Stimulated activated CD4-positive, alpha-beta T cell treated with anti-CD3 and anti-CD28 coated beads, Interleukin-15, amount 100 ng/mL, for 48 hours (primary cell): ENCODE measurements at places on chromosomes 5 and 9.

- no peak for DNase-seq
Observed at GRCh38 chr5:110346893-110347358, 379.5 kb downstream of the TMEM232 start.

DNA sequence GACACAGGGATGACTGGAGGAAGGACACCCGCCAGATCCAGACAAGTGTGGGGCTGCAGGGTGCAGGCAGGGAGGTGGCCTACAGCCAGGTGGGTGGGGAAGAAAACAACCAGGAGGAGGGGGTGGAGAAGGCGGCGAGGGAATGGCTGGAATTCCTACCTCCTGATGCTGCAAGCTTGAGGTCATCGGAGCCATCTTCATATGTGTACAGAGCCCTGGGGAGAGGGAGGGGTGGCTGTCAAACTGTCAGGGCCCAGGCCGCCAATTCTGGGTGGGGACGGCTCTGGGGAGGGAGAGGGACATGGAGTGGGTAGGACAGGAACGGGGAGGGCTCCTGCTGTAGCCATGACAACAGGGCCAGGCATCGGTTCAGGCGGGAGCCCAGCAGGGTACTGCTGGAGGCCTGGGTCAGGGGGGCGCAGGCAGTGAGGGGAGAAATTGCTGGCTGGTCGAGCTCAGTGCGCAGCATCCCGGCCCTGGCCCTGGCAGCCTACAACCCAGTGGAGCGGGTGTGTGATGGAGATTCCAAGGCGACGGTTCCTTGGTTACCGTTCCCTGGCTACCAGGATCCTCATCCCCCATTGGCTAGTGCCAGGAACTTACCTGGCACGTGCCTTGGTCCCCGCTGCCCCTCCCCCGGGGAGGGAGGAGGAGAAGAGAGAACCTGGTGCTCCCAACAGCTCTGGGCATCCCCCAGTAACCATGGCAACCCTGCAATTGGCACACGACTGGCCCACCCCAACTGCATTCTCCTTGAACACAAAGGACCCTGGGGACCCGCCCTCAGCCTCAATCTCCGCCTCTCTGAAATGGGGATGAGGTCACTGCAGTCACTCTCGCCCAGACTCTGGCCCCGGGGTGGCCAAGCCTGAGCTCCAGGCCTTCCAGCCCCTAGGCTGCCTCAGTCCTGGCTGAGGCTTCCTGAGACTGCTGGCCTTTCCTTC is 4.5 kb downstream of the DBN1 start:
- DNase-seq, result no peak

DNA sequence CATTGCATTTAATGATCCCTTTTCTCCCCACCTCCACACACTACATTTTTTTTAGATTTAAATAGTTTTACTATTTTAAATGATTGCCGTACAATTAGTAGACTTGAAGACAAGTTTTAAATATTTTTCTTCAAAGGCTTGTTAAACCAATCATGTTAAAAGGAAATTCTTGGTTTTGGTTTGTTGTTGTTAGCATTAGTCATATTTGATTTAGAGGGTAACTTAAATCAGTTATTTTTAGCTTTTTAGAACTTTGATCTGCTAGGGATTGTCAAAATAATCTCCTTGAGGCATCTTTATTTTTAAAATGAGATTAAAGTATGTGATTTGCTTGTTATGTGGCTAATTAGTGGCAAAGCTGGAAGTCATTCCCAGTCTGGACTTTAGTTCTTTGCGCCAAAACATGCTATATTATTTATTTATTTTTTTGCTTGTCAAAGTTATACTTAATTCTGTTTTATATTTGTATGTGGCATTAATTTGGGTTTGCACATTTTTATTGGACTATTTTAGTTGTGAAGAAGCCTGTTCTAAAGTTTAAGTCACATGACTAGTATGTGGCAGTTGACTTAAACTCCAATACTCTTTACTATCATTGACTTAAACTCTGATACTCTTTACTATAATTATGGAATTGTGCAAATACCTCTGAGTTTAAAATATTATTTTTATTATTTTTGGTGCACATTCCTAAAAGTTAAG is 14.7 kb downstream of the ITGA1 start:
- no peak for DNase-seq

DNA sequence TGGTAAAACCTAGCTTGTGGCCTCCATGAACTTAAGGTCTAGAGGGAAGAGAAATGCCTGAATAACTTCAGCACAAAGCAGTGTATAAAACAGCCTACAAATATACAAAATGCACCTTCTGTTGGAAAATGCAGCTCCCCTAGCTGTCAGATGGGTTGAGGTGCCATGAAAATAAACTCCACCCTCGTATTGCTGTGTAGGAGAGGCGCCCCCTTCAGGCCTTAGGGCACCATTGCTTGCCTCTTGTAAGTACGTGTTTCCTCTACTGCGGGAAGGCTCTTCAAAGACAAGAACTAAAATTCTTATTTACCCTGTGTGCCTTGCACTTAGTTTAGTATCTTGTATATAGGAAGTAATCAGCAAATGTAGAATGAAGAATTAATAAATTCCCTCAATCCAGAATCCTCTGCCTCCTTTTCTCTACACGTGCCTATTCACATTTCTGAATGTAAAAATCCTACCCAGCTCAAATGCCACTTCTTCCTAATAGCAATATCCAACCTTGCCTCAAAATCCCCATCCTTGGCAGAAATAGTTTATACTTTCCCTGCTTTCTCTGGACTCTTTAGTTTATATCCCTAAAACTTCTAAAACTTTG is 393.7 kb upstream of the PDE4D start:
- no peak for DNase-seq

GRCh38 chr5:168114444-168115017 is 176.9 kb upstream of the WWC1 start:
- DNase-seq, result peak; percentile 57

GRCh38 chr5:16492398-16493140 is 27.0 kb upstream of the ZNF622 start:
- DNase-seq, result no peak

- DNase-seq, result no peak
Observed at GRCh38 chr9:22049411-22049810, 40.3 kb upstream of the CDKN2B start.

DNA sequence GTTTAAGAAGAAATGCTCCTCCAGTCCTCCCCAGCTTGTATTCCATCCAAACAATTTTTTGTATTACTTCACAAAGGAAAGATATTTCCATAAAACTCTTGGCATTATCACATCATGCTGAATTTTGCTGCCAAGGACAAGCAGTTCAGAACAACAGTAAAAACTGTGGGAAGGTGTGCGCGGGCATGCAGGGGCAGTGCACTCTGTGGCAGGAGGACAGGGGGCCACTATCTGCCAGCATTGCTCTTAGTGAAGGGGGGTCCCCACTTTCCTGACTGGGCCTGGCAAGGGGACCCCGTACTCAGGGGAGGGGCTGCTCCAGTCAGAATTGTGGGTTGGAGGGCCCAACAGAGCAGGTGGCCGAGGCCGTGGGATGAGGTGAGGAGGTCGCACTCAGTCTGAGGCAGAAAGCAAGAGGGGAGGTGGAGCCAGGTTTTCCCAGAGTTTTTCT is 32.8 kb downstream of the ANGPTL2 start:
- DNase-seq, result no peak

- DNase-seq, result no peak
Observed at GRCh38 chr5:159917994-159918393, 1.7 kb downstream of the ADRA1B start.

- DNase-seq, result no peak
Observed at GRCh38 chr9:127050591-127051001, 71.8 kb downstream of the ANGPTL2 start.

DNA sequence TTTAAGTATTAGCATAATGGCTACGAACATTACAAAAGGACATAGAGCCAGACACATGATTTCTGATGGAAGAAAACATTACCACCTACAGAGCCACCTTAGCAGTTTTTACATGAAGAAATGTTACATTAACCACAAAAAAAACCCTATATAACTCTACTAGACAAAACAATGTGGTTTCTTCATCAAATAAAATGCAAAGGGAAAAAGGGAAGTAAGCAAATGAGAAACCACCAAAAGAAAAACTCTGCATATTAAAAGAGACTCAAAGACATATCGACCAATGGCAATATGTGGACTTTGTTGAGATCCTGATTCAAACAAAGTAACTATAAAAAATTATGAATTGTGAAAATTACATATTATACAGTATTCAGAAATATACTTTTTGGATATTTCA is 132.7 kb downstream of the TSSK1B start:
- DNase-seq, result no peak

DNA sequence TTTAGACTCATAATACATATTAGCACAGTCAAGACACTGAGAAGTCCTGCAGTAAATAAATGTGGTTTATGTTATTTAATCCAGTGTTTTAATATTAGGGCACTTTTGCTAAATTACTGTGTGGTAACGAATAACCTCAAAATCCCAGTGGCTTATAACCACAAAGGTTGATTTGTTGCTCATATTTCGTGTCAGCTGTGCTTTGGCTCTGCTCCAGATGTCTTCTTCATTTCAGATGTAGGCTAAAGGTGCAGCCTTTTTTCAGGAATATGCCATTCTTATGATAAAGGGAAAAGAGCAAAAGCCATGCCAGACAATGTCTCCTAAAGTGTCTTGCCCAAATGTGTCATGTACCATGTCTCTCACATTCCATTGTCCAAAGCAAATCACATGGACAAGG is 144.8 kb downstream of the BRINP1 start:
- no peak for DNase-seq

DNA sequence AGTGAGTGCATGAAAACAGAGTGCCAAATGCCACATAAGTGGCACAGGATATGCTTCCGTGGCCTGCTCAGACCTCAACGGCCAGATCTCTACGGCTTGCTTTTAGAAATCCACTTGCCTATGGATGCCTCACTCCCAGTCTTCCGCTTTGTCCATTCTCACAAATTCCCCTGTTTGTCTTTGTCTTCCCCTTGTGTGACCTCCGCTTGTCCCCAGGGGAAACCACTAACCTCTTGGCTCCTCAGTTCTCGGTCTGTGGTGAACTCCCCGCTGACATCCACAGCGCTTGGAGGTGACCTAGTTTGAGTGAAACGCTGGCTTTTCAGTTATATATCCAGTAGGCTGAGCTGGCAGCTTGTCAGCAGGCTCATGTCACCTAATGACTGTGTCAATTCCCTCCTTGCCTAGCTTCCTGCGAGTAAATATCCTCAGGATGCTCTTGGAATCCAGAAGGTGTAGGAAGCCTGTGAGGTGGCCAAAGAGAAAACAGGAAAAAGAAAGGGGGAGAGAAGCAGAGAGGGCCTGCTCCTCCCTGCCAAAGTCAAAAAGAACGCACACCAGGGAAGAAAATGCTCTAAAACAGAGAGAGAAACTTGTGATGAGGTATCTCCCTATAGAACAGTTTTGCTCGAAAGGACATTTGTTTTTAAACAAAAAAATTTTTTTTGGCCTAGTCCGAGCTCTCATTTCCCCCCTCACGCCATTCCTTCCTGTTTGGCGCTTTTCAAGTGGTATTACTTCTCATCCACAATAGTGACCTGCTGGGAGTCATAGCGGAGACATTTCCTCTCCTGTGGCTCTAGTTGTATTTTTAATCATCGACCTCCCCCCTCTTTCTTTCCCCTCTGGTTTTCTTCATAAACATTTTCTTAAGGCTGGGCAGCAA is 101.6 kb upstream of the SPRY4 start:
- peak; percentile 20 for DNase-seq

DNA sequence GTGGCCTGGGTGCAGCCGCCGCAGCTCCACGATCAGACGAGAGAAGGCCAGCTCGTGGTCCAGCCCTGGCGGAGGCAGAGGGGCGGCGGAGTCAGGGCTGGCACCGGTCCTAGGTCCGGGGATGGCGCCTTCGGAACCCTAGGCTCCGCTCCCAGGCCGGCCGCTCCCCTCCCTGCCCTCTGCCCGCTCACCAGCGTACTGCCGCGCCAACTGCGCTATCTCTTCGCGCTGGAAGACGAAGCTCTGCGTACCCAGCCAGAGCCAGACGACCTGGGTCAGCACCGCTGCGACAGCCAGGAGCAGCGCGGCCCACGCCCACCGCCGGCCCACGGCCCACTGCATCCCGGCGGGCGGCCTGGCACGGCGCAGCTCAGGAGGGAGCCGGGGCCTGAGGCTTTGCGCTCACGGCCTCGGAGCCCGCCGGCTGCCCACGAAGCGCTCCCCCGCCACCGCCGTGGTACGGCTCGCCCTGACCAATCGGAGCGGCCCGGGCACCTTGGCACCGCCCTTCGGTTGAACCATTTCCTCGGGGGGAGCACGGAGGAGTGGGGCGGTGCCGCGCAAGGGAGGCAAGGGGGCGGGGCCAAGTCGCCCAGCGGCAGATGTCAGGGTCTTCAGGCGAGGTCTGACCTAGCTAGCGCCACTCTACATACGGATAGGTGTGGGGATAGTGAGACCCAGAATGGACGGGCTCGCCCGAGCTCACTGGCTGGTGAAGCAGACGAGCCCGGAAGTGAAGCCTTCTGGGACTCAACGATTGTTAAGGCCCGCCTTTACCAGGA is at the start of gene SIGMAR1:
TSS of gene SIGMAR1 (minus strand) at position 432 of the 782 bp plus-strand sequence. CDS start at position 342, 90 bp downstream.
- peak; percentile 91 for DNase-seq

DNA sequence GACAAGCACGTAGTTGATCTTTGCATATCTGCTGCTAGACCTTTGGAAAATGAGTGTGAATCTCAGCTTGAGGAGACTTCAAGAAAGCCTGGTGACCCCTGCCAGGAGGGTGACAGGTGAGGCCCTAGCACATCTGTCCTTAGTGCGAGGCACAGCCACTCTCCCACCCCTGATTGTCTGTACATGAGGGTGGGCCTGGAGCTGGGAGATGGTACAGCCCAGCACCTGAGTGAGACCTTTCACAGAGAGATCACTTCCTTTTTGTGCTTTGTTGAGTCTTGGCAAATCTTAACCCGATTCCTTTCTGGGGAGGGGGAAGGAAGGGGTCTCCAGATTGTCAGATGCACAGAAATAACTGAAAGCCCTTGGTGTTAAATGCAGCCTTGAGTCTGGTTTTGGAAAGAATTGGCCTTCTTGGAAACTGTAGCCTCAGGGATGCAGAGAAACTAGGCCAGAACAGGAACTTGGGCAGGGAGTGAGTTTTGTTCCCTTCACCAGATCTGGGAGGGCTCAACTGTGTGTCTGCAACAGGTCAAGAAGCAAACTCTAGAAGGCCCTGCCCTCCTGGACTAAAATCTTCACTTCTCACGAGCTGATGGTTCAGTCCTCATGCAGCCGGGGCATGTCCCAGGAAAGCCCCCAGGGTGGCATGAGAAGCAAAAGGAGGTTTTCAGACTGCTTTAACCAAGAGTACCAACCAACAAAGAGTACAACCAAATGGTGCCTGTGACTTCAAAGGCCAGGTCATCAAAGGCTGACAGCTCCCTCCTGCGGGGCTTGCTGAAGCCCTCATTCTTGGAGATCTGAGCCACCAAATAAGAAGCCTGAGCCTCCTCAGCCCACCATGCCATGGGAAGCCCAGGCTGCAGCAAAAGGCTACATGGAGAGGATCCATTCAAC is 20.8 kb upstream of the SEMA4D start:
- no peak for DNase-seq

DNA sequence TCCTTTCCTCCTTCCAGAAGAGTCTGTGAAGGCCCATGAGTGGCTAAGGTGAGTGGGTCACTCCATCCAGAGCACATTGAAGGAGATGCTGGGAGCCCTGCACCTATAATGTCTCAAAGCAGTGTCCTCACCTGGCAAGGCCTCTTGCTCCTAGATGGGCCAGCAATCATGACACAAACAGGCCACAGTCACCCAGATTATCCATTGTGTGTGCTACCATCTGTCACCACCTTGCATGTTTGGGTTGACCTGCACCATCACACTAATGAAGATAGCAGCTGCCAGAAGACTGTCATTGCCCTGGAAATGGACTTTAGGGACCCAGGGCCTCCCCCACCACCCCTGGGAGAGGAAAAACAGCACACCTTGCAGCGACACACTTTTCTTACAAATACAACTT is 69.6 kb downstream of the GABBR2 start:
- no peak for DNase-seq
